Progenitor cell of endocrine pancreas (in vitro differentiated cells): ENCODE measurements at places on chromosomes 6 and 20. TPM values are rescaled to one million over a fixed set of nuclear protein-coding genes. Genes with fewer than 3 reads are reported as not detected.

The LIN28B gene
- 35.2 and 38.8 TPM in 2 replicates for total RNA-seq

GRCh38 chr6:160069050-160069454, 52.6 kb upstream of the SLC22A1 start:
- no peak overlapping the region for H3K27ac ChIP-seq
- peaks cover 48% of the 10 kb centered on the region for H3K36me3 ChIP-seq
- H3K4me3 ChIP-seq = no peak overlapping the region
- DNase-seq = no peak
- no peaks in the 10 kb centered on the region for H3K4me1 ChIP-seq

DNA sequence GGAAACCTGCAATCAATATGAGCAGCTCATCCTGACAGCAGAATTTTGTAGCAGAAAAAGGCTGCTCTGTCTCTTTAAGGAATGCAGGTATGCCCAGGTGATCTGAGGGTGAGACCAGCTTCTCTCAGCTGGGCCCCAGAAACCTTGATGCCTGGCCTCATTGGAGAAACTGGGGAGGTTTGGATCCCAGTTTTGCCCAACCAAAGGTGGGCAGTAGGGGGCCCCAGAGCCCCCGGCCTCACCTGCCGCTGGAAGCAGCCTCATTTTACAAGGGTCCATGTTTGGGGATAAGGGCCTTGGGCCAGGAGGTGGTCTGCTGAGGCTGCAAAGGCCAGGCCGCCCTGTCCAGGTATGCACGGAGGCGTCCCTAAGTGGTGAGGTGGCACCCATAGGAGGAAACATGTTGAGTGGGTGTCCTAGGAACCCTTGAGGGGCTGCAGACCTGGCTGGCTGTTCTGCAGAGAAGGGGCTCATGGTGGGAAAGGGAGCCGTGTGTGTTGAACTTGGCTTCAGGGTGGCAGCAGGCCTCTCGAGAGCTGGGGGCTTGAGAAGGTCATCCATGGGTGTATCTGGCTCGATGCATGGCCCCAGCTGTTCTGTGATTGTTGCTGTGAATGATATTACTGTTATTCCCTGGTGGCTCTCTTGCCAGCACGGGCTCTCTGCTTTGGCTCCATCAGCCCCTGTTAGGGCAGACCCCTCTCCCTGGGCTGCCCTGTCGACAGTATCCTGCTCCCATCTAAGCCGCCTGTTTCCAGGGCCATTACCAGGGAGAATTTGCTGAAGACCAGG, 208.4 kb downstream of the CDH4 start:
- no peak overlapping the region for H3K27ac ChIP-seq
- H3K36me3 ChIP-seq = no peaks in the 10 kb centered on the region
- no peak overlapping the region for H3K4me3 ChIP-seq
- peaks cover 2% of the 10 kb centered on the region for H3K4me1 ChIP-seq

DNA sequence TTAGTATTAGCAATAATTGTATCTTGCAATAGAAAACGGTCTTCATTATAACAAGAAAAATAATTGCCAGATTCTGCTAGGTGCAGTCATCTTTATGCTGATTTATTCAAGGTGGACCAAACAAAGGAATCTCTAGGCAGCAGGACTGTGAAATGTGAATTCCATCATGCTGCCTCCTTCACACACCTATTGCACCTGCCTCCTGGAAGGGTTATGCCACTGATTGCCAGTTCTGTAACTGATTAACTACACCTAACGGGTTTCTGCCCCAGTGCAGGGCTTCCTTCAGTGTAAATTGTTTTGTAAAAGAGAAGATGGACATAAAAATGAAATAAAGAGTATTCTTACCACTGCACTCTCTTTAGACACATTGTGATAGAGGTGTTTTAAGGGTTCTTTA, 96.1 kb downstream of the FOXO3 start:
- peaks cover 3% of the 10 kb centered on the region for H3K36me3 ChIP-seq
- peaks cover 38% of the 10 kb centered on the region for H3K4me1 ChIP-seq
- H3K4me3 ChIP-seq = peak overlapping the region; percentile 12
- no peaks in the 10 kb centered on the region for H3K27me3 ChIP-seq

The GABRR1 gene
- not detected in 2 replicates for total RNA-seq

GRCh38 chr6:25629198-25629576, 22.8 kb upstream of the SCGN start:
- no peak overlapping the region for H3K27ac ChIP-seq
- no peaks in the 10 kb centered on the region for H3K27me3 ChIP-seq
- no peak for DNase-seq

DNA sequence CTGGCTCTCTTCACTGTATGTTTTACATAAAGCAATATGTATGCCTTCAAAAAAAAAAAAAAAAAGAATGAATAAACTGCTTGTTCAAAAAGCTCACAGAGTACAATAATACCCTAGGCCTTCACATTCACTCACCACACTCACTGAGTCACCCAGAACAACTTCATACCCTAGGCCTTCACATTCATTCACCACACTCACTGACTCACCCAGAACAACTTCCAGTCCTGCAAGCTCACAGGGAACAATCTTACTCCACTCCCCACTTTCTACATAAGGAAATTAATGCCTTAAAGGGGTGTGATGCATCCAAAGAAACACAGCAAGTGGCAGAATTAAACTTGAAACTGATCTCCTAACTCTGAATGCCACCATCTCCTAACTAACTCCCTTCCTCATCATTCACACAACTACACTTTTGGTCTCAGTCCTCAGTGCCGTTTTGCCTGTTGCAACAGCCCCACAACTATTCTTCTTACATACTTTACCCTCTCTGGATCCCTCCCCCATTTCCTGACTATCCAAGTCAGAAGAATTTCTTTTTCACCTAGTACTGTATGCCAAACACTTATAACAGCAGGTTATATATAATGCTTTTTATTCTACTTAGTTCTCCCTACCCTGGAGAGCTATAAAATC, 34.2 kb downstream of the NHSL1 start:
- peak overlapping the region; percentile 22 for H3K27ac ChIP-seq
- H3K27me3 ChIP-seq = no peaks in the 10 kb centered on the region
- H3K36me3 ChIP-seq = peaks cover 55% of the 10 kb centered on the region
- DNase-seq = no peak
- H3K4me1 ChIP-seq = peaks cover 2% of the 10 kb centered on the region

GRCh38 chr20:52841003-52841402, 131.2 kb upstream of the TSHZ2 start:
- no peak for DNase-seq
- H3K4me3 ChIP-seq = no peak overlapping the region
- H3K27me3 ChIP-seq = peaks cover 7% of the 10 kb centered on the region
- H3K27ac ChIP-seq = no peak overlapping the region
- H3K36me3 ChIP-seq = no peaks in the 10 kb centered on the region

- peak overlapping the region; percentile 95 for H3K27ac ChIP-seq
- H3K4me3 ChIP-seq = peak overlapping the region; percentile 93
- H3K4me1 ChIP-seq = peaks cover 8% of the 10 kb centered on the region
- H3K27me3 ChIP-seq = no peaks in the 10 kb centered on the region
- DNase-seq = peak; percentile 81
Observed at GRCh38 chr6:138692058-138692977, 81.3 kb upstream of the CCDC28A start.

- H3K4me1 ChIP-seq = peaks cover 13% of the 10 kb centered on the region
- H3K4me3 ChIP-seq = no peak overlapping the region
- H3K27me3 ChIP-seq = peaks cover 26% of the 10 kb centered on the region
- no peak for DNase-seq
- no peak overlapping the region for H3K27ac ChIP-seq
Observed at GRCh38 chr6:105177556-105177955, 2.3 kb downstream of the POPDC3 start.

DNA sequence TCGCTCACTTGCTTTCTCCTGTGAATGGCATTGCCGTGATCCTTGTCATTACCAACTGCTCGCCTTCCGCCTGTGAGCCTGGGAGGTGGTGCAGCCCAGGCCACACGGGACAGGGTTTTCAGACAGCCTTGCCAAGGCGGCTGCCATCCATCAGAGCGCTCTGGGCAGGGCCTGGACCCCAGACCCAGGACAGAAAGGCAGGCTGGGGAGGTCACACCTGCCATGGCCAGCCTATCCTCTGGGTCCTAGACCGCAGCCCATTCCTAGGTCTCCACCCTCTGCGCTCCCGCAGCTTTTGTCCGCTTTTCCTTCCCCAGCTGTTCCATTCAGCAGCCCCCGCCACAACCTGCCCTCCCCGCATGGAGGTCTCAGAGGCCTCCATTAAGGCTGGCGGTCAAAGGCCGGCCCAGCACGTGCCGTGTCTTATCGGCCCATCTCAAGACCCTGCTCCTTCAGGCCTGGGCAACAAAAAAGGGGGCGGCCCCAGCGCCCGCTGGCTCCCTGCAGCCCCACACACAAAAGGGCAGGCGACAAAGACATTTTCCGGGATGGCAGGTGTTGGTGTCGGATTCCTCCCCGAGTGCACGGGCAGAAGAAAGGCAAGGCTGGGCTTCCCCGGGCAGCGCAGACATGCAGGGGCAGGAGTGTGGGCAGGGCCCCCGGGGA, 28.1 kb downstream of the INSM1 start:
- H3K4me1 ChIP-seq = peaks cover 9% of the 10 kb centered on the region
- H3K27ac ChIP-seq = peak overlapping the region; percentile 73
- no peak for DNase-seq

GRCh38 chr6:1798303-1798964, 188.7 kb downstream of the FOXC1 start:
- peaks cover 20% of the 10 kb centered on the region for H3K4me1 ChIP-seq
- no peak for DNase-seq
- no peak overlapping the region for H3K27ac ChIP-seq
- H3K36me3 ChIP-seq = no peaks in the 10 kb centered on the region

DNA sequence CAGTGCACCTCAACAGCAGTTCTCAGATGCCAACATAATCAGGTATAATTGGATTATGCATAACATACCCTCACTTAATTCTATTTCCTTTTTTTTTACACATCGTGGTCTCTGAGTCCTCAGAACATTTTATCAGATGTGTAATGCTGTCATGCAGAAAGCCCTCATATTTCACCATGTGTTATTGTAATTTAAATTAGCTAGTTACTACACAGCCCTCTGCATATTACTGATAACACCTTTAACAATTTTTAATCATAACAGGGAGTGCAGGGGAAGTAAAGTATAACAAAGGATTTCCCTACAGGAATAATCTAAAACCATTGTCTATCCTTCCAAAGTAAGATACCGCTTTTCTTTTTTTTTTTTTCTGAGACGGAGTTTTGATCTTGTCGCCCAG, 91.9 kb upstream of the CCDC28A start:
- no peaks in the 10 kb centered on the region for H3K27me3 ChIP-seq
- no peak for DNase-seq
- no peak overlapping the region for H3K27ac ChIP-seq
- H3K36me3 ChIP-seq = no peaks in the 10 kb centered on the region

GRCh38 chr6:113411011-113411410, 446.1 kb upstream of the MARCKS start:
- no peak overlapping the region for H3K4me3 ChIP-seq
- H3K4me1 ChIP-seq = peaks cover 2% of the 10 kb centered on the region
- H3K27ac ChIP-seq = no peak overlapping the region
- no peaks in the 10 kb centered on the region for H3K27me3 ChIP-seq
- no peaks in the 10 kb centered on the region for H3K36me3 ChIP-seq

The CASP8AP2 gene
- total RNA-seq = 31.4 and 31.9 TPM in 2 replicates

DNA sequence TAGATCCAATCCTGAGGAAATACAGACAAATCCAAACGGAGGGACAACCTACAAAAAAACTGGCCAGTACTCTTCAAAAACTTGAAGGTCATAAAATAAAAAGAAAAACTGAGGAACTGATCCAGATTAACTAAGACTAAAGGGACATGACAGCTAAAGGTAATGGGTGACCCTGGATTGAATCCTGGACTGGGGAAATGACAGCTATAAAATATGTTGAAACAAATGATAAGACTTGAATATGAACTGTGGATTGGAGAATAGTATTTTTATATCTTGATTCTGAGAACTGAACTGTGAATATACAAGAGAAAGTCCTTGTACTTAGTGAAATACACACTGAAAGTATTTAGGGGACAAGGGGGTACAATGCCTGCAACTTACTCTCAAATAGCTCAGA, 96.9 kb upstream of the EMILIN3 start:
- no peaks in the 10 kb centered on the region for H3K27me3 ChIP-seq
- H3K4me3 ChIP-seq = no peak overlapping the region
- no peak overlapping the region for H3K27ac ChIP-seq
- DNase-seq = no peak
- H3K36me3 ChIP-seq = peaks cover 75% of the 10 kb centered on the region
